Activated T-helper 1 cell treated with Interleukin-2 at 50 U/mL for 16 hours (primary cell): ENCODE measurements at places on chromosomes 7 and 10.

GRCh38 chr7:7157177-7157886 lies 25.0 kb upstream of the C1GALT1 start:
- DNase-seq, result peak; percentile 43

GRCh38 chr10:46239247-46239646 lies 47.5 kb upstream of the ANTXRL start:
- DNase-seq, result no peak

DNA sequence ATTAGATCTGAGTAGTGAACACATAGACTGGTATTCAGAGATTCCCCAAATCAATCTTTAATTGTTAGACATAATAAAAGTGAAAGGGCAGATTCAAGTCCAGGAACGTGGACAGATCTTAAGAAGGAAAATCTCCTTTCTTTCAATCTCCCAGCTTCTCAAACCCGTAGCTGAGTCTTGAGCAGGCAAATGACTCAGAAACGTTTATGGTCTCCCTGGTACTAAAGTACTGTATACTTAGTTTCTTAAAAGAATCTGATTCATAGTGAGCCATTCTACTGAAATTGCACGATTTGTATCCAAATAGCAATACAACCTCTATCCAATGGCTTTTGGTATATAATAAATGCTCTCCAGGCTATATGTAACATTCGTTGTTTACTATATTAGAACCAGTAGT lies 140.4 kb upstream of the RHEB start:
- DNase-seq, result no peak

GRCh38 chr7:3194501-3195141 lies 106.4 kb upstream of the SDK1 start:
- no peak for DNase-seq

DNA sequence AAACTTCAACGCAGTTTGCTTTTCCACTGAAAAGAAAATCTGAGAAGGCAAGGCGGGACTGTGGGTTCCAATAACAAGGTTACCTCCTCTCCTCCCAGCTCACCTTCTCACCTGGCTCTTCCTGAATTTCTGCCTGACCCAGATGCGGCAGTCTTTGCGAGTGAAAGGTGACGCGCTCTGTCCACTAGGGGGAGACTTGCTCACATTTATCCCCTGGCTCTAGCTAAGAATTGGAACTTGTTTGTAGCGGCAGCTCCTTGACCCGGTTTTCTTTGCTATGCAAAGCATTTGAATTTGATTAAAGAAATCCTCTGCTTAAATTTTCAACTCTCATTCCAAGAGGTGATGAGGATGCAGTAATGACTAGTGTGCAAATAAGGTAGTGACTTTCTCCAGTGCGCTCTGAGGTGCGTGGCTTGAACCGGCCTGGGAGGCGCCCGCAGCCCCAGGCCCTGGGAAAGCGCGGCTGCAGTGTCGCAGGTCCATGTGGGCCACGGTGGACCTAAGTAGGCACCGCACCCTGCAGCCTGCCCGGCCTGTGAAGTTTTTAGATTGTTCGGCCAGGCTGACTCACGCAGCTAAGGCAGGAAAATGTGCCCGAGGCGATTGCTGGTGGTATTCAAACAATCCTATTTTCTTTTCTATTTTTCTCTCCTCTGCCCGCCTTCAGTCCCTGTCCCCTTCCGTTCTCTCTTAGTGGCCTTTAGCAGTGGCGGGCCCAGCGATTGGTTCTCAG lies 336.9 kb upstream of the NPSR1 start:
- DNase-seq, result no peak

GRCh38 chr10:3737864-3738263 lies 47.1 kb downstream of the KLF6 start:
- DNase-seq, result no peak

GRCh38 chr7:141950806-141951205 lies 4.0 kb upstream of the CLEC5A start:
- DNase-seq, result no peak

GRCh38 chr10:132489053-132489703 lies 48.4 kb upstream of the INPP5A start:
- DNase-seq, result no peak

GRCh38 chr10:49178489-49179471 lies 9.4 kb downstream of the TMEM273 start:
- no peak for DNase-seq

DNA sequence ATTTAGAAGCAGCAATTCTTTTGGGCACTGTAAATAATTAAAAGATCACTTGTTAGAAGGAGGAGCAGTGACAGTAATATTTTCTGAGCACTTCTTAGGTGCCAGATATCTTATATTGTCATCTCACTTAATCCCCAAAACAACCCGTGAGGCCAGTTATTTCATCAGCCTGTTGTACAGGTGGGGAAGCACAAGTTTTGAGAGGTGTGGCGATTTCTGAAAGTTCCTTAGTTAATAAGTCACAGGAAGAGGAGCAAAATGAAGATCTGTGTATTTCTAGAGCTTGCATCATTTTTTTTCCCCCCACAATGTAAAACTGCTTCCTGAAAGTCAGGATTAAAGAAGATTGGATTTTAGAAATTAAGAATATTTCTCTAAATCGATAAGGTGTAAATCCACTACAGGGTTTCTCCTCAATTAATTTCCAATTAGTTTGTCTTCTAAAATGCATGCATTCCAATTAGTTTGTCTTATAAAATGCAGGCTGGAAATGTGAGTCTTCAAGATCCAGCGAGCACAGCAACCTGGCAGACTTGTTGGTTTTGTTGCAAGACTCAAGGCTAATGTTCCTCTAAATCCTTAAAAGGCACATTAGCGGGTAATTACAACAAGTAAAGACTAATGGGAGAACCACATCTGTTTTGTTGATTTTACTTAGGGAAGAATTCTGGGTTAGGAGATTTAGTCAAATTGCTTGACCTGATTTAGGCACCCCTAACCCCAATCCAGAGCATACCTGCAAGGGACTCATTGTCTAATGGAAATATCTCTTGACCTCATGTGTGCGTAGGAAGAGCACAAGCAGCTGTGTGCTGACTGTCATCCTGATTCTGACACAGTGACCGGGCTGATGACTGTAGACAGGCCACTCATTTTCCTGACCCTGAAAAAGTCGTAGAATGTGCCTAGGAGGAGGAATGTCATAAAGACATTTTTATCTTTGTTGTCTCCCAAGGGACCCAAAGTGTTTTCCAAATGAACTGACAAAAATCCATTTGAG lies 272.0 kb downstream of the BAMBI start:
- DNase-seq, result no peak

DNA sequence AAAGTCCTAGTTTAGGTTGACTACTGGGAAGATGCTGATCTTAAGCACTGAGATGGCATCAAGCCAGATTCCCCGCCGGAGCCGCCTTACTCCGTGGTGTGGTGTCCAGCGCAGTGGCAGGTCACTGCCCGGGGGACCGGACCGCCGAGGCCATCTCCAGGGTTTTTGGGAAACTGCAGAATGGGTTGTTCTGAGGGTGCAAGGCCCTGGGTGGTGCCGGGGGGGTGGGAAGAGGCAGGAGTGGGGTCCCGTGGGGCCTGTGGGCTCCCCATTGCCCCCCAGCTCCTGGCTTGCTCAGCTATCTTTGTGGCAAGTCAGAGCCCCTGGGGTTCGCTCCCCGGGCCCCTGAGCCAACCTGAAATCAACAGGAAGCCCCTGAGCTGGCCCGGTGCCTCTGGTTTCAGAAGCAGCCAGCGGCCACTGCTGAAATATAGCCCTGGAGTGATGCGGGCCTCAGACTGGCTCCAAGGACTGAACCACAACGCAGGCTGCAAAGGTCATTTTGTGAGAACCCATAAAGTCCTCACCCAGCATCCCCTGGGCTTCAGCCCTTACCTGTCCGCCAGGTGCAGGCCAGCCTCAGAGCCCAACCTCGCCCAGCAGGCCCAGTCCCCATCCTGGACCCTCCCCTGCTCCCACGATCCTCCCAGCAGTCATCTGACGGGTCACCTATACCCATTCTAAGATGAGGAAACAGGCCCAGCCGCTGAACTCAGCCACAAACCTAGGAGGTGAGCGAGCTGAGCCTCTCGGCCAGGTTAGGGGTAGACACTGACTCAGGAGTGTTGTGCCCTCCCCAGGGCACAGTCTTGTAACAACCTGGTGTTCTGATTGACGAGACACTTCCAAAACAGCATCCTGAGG lies 102.7 kb downstream of the PDGFA start:
- DNase-seq, result no peak

- no peak for DNase-seq
Measured at GRCh38 chr10:6458814-6459213, 121.3 kb downstream of the PRKCQ start.

- no peak for DNase-seq
Measured at GRCh38 chr10:113493195-113493594, 59.7 kb upstream of the HABP2 start.

DNA sequence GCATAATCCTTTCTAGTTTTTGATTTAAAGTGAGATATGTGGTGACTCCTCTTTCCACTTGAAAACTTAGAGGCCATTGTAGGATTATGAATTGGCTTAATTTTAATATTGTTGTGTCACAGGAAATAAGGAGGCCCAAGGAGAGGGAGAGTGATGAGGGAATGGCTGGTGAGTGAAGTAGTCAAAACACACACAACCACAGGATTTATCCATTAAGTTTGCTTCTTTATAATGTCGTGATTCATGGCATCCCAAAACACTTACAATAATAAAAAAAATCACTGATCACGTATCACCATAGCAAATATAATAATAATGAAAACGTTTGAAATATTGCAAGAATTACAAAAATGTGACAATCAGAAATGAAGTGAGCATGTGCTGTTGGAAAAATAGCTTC lies 1215.5 kb upstream of the LRRTM3 start:
- DNase-seq, result no peak

- DNase-seq, result no peak
Measured at GRCh38 chr10:37379991-37380390, 254.6 kb downstream of the ANKRD30A start.

DNA sequence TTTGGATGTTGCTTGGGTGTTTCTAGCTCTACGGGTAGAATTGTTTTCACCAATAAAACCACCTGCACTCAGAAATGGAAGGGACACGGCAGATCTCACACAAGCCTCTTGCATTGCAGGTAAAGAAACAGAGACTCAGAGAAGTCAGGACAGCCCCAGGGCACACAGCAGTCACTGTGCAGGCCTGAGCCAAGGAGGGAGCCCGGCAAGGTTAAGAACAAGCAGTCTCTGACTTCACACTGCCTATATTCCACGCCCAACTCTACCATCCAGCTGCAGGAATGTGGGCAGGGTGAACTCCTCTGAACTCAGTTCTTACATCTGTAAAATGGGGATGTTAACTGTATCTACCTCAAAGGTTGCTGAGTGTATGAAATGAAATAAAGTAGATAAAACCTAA lies 15.4 kb downstream of the CHST15 start:
- no peak for DNase-seq

- DNase-seq, result no peak
Measured at GRCh38 chr10:130138479-130138866, 2.3 kb downstream of the GLRX3 start.

- DNase-seq, result no peak
Measured at GRCh38 chr10:114349522-114350215, 54.6 kb downstream of the AFAP1L2 start.

- no peak for DNase-seq
Measured at GRCh38 chr7:128446306-128446705, 9.4 kb upstream of the HILPDA start.
